GM12865 (cell line): ENCODE measurements at places on chromosomes 4 and X.

DNA sequence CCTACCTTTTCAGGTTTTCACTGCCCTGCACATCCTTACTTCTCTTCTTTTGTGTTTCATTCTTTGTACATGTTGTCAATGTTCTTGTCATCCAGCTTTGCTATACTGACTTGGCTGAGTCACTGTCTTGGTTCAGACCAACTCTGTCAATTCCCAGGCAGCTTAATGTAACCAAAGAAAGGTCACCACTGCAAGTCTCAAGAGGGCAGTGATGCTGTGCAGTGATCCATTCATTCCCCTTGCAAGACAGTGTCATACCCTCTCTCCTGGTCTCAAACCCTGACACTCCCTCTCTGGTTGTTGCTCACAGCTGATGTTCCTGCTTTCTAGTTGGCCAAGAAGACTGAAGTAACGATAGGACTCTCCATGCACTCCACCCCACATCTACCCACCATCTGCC, 17.5 kb downstream of the RAB39B start:
- no peak for DNase-seq

- no peak for DNase-seq
Observed at GRCh38 chr4:53590187-53590586, 1.1 kb downstream of the LNX1 start.

- peak; percentile 36 for DNase-seq
Observed at GRCh38 chrX:51420610-51421009, 75.8 kb downstream of the NUDT11 start.

DNA sequence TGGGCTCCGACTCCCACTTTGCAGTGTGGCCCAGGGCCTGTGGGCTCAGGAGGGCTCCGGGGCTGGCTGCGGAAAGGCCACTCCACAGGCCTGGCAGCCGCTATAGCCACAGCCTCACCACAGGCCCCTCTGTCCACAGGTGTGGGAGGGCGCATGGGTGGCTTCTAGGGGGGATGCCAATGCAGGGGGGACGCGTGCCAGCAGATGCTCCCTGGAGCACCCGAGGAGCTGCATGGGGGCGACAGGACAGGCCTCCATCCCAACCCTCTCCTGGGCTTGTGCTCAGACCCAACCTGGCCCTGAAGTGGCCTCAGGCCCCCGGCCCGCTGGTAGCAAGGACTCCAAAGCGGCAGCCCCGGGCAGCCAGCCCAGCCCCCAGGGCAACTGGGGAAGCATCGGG, 8.0 kb downstream of the BGN start:
- DNase-seq, result no peak

- DNase-seq, result no peak
Observed at GRCh38 chr4:37717576-37717975, 31.4 kb upstream of the RELL1 start.

DNA sequence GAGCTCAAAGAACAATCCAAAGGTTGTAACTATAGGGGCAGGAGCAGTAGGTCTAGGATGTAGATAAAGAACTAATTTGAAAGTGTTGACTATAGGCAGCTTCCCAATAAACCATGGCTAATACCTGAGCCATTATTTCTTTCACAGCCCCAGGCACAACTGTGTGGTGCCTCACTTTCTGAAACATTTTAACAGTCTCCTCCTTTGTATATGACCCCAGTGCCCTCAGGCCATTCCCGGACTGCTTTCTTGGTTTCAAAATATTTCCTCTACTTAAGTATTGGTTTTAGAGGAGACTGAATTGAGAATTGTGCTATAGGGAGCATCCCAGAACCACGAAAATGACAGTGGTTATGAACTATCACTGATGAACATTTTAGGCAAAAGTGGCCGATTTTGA, 728.7 kb downstream of the IL1RAPL1 start:
- no peak for DNase-seq

DNA sequence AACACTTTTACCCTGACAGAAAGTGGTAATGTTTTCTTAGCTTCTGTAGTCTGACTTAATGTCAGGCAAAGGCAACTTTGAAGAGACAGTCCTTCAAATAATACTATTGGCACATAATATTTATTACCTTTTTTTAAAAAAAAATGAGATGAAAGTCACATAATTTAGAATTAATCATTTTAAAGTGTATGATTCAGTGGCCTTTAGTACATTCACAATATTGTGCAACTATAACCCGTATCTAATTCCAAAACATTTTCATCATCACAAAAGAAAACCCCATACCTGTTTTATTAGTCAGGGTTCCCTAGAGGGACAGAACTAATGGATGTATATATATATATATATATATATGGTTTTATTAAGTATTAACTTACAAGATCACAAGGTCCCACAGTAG, 94.8 kb upstream of the TEX13A start:
- no peak for DNase-seq

DNA sequence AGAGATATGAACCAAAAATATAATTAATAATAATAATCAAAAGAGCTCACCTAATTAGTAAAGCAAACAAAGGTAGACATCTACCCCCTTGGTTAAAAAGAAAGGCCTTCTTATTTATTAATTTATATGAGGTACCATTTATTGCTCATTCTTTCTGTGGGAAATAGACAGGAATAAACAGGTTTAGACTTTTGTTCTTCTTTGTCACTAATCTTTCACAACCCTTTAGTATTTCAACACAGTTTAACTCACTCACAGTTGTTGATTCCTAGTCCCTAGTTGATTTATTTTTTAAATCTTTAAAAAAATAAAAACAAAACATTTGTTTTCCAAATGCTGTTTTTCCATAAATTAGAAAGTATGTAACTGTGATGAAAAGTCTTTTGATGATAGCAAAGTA, 5.6 kb downstream of the PPARGC1A start:
- DNase-seq, result no peak
